ENCODE measurements at places on chromosomes 1 and 21.

DNA sequence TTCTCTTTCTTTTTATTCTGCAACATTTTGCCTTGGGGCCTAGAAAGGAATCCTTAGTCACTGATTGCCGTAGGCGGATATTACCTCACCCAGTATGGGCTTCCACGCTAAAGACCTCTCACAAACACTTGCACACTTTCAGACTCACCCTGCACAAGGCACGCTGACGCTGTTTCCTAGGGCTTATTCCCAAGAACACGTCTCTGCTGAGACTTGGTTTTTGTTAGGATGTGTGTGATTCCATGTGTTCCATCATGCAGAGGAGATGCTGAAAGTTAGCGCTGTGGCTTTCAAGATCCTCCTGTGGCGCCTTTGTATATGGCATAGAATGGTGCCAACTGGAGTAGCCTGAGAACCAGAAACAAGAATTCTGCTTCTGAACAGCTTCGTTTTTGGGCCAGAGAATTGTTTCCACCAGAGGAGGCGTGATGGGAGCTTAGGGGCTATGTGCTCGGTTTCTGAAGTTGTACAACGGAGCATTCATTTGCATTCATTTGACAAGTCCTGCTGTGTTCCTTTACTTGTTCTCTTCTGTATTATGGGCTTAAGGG lies 297.0 kb downstream of the DISC1 start:
- DNase-seq = no peak

DNA sequence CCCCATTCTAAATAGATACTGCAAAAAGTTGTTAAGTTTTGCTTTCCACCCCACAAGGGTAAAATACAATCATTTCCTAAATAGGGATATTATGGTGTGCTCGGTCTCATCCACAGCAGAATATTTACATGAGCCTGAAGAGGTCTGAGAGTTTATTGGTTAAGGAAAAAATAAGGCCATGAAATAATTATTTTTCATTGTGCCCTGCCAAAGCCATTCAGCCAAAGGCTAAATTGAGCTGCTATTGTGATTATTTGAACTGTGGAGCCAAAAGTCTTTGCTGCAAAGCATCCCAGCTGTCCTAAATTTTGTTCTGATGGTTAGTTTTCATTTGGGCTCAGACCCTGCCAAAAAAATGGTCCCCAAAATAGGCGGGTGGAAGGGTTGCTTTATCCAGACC lies 298.7 kb upstream of the ESRRG start:
- no peak for DNase-seq

DNA sequence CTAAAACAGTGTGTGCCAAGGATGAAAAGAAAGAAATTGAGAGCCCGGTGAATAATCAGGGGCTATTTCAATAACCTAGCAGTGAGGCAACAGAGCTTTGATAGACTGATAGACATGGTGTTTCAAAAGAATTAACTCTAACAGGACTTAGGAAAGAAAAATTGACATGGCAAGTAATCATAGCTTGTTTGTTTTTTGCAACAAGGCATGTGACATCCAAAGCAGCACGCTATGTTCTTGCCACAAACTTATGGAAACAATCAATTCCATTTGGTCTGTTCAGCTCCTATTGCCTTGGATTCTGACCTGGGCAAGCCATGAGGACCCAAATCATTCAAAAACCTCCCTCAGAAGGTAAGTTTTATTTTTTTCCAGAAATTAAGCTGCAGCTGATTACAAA lies 608.5 kb downstream of the SMYD3 start:
- no peak for DNase-seq

GRCh38 chr1:150917387-150917786 lies 8.8 kb upstream of the SETDB1 start:
- DNase-seq = no peak

- no peak for DNase-seq
These were observed 33.9 kb upstream of the TSNAX start for GRCh38 chr1:231494439-231495110.

GRCh38 chr1:203465146-203465798 lies 10.3 kb upstream of the PRELP start:
- no peak for DNase-seq

- no peak for DNase-seq
These were observed 6.5 kb downstream of the EVI5 start for GRCh38 chr1:92778376-92778775.

DNA sequence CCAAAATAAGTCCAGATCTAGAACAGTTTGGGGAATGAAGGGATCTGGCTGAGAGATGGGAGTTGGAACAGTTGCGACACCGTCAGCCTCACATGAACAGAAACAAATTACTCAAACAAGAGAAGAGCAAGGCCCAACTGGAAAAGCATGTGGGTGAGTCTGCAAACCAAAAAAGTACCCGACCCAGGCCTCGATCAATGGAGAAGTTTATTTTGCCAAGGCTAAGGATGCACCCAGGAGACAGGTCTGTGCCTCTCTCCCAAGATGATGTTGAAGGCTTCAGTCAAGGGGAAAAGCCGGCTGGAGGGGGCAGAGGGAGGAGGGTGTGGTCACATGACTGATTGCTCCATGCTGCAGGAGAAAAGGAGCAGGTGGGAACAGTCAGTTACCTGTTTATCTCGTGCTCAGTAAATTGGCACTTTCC lies 42.3 kb downstream of the KRTAP10-1 start:
- no peak for DNase-seq

DNA sequence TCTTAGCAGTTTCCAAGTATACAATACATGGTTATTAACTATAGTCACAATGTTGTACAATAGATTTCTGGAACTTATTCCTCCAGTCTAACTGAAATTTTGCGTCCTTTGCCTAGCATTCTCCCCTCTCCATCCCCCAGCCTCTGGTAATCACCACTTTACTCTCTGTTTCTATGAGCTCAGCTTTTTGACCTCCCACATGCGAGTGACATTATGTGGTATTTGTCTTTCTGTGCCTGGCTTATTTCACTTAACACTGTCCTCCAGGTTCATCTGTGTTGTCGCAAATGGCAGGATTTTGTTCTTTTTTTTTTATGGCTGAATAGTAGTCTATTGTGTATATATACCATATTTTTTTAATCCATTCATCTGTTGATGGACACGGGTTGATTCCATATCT lies 43.9 kb upstream of the CD101 start:
- DNase-seq = no peak

GRCh38 chr1:241738284-241739078 lies 86.4 kb downstream of the WDR64 start:
- DNase-seq = no peak

GRCh38 chr1:15579683-15580047 lies 5.2 kb downstream of the AGMAT start:
- DNase-seq = no peak

DNA sequence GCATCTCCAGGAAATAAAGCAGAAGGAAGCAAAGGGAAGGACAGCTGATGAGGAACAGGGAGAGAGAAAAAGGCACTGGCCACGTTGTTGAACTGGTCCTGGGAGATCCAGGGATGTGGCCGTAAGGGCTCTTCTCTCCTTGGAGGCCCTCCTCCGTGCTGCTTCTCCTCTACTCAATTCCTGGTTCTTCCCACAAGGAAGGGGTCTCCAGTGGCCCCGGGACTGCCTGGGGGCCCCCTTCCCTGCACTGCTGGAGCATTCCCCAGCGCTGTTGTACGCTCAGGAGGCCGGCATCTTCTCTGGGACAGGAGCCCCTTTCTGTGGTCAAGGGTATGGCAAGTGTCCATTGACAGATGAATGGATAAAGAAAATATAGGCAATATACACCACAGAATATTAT lies 88.5 kb upstream of the TLR5 start:
- DNase-seq = no peak

DNA sequence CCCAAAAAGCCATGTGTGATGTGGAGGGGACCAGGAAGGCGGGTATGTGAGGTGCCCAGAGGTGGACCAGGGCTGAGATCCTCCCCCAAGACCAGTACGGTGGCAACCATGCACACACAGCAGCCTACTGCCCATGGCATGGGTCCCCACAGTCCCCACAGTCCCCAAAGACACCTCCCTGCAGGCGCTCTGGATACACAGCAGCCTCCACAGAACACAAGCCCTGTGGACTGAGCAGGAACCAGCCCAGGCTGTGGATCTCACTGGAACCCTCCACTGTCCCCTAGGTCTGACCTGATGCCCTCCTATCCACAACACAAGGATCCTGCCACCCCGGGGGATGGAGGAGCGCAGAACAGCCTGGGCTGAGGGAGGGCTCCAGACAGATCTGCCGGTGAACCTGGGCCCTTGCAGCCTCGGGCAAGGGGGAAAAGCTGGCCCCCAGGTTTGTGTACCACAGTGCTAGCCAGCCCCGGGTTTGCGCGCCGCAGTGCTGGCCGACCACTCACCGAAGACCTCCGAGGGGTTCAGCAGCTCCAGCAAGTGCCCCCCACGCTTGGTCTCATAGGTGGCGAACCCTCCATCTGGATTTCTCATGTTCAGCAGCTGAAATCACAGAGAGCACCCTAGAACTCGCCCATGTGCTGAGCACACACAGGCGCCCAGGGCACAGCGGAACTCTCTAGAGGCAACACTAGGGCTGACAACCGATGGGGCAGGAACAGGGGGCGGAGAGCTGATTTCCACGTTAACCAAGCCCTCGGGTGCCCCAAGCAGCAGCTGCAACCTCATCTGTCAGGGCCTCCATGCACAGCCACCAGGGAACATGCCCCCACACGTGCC lies 22.1 kb upstream of the SPATC1L start:
- DNase-seq = no peak

- DNase-seq = no peak
These were observed 5.9 kb downstream of the CLCA2 start for GRCh38 chr1:86429835-86430234.

DNA sequence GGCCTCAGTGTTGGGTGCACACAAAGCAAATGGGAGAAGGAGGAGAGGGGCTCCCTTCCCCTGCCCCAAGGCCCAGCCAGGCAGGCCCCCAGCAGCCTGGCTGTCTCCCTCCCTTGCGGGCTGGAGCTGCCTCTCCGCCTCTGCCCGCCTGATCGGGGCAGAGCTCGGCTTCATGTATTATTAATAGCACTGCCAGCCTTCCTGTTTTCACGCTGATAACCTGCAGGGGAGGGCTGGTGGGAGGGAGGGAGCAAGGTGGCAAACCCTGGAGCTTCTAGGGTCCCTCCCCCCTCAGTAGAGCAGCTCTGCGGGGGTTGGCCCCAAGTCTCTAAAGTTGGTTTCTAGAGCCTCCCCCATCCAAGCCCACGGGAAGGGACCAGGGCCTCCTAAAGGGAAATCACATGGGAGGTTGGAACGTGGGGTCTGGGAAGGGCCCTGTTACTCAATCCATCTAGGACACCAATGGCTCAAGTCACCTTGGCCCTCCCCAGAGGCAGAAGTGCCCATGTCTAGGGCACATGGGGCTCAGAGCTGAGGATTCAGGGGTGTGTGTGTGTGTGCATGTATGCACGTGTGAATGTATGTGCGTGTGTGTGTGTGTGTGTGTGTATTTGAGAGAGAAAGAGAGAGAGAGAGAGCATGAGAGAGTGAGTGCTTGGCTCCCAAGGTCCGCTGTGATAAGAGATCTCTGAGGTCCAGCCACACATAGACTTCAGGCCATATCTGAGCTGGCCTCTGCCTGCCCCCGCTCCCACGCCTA lies 21.8 kb upstream of the POU3F1 start:
- DNase-seq = no peak

- no peak for DNase-seq
These were observed 83.3 kb downstream of the MPZL1 start for GRCh38 chr1:167805041-167805556.

- DNase-seq = no peak
These were observed 183.2 kb upstream of the VAMP3 start for GRCh38 chr1:7587773-7588456.

DNA sequence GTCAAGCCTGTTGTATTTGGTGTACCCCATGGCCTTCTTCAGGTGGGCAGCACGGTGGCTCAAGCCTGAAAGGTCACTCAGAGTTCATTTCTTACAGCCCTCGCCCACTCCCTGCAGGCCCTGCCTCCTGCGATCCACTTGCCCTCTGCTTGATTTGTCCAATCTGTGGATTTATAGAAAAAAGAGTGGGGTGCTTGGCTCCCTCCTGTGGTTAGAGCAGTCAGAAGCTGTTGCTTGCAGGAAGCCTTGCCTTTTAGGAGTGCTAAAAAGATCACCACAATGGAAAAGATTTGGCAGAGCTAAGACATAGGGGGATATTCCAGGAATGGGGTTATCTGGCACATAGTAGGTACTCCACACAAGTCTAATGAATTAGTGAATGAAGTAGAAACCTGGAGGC lies 108.0 kb upstream of the TRABD2B start:
- no peak for DNase-seq

- no peak for DNase-seq
These were observed 75.7 kb downstream of the ENAH start for GRCh38 chr1:225577241-225577640.

DNA sequence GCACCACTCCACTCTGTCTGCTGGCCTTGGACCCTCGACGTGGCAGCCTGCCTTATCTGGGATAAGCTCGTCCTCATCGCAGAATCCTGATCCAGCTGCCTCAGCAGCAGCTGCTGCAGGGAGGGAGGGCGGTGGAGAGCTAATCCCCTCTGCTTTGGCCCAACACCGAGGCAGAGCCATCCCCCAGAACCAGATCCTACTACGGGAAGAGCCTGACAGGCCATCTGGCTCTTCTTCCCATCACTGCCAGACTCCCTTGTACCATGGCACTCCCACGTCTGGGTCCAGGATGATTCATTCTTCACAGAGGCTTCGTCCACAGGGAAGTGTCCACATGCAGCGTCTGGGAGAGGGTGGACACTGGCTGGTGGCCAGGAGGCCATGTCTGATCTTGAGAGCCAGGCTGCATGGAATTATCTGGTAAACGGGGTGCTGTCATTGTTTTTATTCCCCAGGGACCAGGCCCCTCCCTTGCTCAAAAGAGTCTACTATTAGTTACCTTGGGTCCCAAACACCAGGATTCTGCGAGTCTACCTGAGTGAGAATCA lies 14.6 kb upstream of the PKP1 start:
- no peak for DNase-seq

- DNase-seq = no peak
These were observed 15.6 kb upstream of the TTLL10 start for GRCh38 chr1:1157914-1158710.

DNA sequence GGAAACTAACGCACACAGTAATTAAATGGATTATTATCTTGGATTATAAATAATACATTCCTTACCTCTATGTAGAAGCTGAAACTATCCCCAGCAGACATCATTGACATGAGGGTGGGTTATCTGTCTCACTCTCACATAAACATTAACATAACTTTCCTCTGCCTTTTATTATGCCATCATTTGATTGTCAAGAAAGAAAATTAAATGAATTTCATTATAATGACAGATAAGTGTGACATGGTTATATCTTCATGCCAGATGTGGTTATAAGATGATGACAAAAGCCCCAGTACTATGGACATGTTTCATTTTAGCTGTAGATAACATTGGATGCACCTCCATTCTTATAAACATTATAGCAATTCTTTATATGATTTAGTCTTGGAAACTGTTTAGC lies 476.5 kb downstream of the KCNT2 start:
- no peak for DNase-seq

Data from stimulated activated CD4-positive, alpha-beta T cell treated with anti-CD3 and anti-CD28 coated beads, TNF-alpha, amount 100 ng/mL, for 48 hours (primary cell).